ENCODE measurements at places on chromosomes 2 and 18. TPM values are rescaled to one million over a fixed set of nuclear protein-coding genes. Genes with fewer than 3 reads are reported as not detected.

TBR1 gene
- not detected for total RNA-seq

MOCOS gene
- total RNA-seq = 4.4 TPM

SLC19A3 gene
- total RNA-seq = 5.1 TPM

MC4R gene
- total RNA-seq = not detected
